Hair follicle dermal papilla cell (primary cell): ENCODE measurements at places on chromosomes 1 and 21. TPM values are rescaled to one million over a fixed set of nuclear protein-coding genes. Genes with fewer than 3 reads are reported as not detected.

Gene MATN1
- 0.36 TPM in 1 of 2 replicates, not detected in the other for total RNA-seq

Gene BRDT
- total RNA-seq = under 0.01 TPM in 1 of 2 replicates, not detected in the other

Gene FAM72C
- 0.24 and 0.32 TPM in 2 replicates for total RNA-seq

Gene ANKRD35
- total RNA-seq = 0.65 and 1.2 TPM in 2 replicates

Gene FCMR
- 0.32 and 0.73 TPM in 2 replicates for total RNA-seq

Gene TMEM234
- total RNA-seq = 18.8 and 23.9 TPM in 2 replicates

Gene ZMYND12
- total RNA-seq = 0.65 and 1.3 TPM in 2 replicates

Gene COL9A2
- total RNA-seq = 2.7 and 4.4 TPM in 2 replicates

Gene ADAMTSL4
- 12.3 and 15.7 TPM in 2 replicates for total RNA-seq

Gene PTPN7
- total RNA-seq = not detected in 2 replicates

Gene FNDC5
- 1.1 and 4.3 TPM in 2 replicates for total RNA-seq

Gene STUM
- total RNA-seq = 4.6 and 8.9 TPM in 2 replicates

Gene VWA5B1
- total RNA-seq = not detected in 2 replicates

Gene NCAM2
- 1.3 and 2.4 TPM in 2 replicates for total RNA-seq

Gene PANK4
- 23.9 and 33.3 TPM in 2 replicates for total RNA-seq

Gene S100A9
- 0.49 TPM in 1 of 2 replicates, not detected in the other for total RNA-seq

Gene DISP1
- 5.7 and 5.8 TPM in 2 replicates for total RNA-seq

Gene SPATA21
- not detected in 2 replicates for total RNA-seq

Gene NIBAN1
- total RNA-seq = 44.8 and 56.3 TPM in 2 replicates

Gene NUP210L
- 0.12 and 0.16 TPM in 2 replicates for total RNA-seq

Gene ZNF691
- total RNA-seq = 5.5 and 8.0 TPM in 2 replicates

Gene MTARC2
- 4.0 and 4.7 TPM in 2 replicates for total RNA-seq

Gene EXO5
- 10.7 and 11.0 TPM in 2 replicates for total RNA-seq
